NCI-H2081 (cell line): ENCODE measurements at places on chromosomes 7 and 10.
A peak's percentile ranks its signal among the peaks of the same experiment; 100 is the strongest.

DNA sequence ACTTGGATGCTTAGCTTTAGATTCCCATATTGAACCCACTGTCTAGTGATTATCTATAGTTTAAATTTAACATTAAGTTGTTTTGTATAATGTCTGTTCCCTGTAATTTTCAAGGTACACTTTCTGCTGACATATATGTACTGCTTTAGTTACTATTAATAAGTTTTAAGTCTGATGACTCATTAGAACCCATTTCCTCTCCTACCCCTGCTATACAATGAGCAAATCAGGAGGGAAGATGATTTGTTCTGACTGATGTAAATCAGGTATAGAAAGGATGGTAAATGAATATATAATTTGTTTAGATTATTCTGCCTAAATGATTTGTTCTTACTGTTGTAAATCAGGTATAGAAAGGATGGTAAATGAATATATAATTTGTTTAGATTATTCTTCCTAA, 691.8 kb downstream of the NXPH1 start:
- DNase-seq: no peak

- DNase-seq: no peak
Observed at GRCh38 chr7:116187400-116187799, 22.9 kb upstream of the TES start.

- DNase-seq: no peak
Observed at GRCh38 chr10:131726967-131727366, 173.8 kb upstream of the PPP2R2D start.

- no peak for DNase-seq
Observed at GRCh38 chr10:13690281-13690825, 103.6 kb downstream of the PRPF18 start.

DNA sequence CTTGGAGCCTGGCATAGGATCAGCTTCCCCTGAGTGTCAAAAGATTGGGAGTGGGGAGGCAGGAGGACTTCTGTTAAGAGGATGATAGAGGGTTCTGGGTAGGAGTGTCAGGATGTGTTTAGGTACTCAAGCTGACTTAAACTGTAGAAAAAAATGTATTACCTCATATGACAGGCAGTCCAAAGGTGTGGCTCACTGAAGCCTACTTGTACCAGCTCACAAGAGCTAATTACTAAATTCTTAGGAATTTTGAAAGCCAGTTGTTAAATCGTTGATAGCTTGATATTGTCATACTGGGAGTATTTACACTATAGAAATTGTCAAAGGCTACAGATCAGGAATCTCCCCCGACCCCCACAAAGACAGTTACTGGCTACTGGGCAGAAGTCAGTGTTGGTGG, 32.1 kb downstream of the FAS start:
- no peak for DNase-seq

DNA sequence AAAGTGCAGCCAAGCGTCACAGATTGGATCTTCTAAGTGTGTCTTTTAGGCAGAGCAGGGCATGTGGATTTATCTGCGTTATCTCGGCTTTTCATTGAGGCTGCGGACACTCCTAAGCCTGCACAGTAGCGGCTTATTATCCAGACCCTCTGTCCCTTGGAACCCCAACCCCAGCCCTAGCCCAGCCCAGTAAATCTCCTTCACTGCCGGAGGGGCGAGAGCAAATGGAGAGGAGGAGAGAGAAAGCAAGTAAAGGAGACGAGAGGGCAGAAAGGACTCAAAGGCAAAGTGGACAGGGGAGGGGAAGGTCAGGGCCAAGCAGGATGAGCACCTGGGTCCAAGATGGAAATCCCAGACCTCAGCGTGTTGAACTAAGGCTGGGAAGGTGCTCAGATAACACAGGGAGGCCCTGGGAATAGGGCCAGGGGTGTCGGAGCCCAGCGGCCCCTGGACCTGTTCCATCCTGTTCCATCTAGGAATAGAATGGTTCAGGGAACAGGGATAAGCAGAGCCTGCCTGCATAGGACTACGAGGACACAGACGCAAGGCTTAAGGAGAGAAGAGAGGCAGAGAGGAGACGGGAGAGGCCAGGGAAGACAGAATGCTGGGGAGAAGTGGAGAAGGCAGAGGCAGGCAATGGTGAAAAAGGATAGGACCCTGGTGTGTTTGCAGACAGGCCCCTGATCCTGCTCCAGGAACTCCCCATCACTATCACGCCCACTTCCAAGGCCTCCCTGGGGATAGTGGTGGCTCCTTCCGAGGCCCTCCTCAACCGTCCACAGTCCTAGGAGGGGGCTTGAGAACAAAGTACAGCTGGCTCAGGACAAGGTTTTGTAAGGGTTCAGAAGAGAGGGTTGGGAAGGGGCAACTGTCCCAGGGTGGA, 99.6 kb downstream of the CHST15 start:
- no peak for DNase-seq

DNA sequence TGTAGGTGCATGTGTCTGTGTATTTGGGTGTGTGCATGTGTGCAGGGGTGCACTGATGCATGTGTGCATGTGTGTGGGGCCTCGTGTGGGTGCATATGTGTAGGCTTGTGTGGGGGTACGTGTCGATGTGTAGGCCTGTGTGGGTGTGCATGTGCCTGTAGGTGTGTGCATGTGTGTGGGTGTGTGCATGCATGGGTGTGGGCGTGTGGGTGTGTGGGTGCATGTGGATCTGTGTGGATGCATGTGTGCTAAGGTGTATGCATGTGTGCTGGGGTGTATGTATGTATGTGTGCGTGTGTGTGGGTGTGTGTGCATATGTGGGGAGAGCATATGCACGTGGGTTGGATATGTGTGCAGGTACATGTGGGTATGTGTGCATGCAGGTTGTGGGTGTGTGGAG, 73.2 kb downstream of the NKX6-2 start:
- DNase-seq: no peak

GRCh38 chr7:124857672-124858235, 71.9 kb downstream of the POT1 start:
- DNase-seq: no peak

DNA sequence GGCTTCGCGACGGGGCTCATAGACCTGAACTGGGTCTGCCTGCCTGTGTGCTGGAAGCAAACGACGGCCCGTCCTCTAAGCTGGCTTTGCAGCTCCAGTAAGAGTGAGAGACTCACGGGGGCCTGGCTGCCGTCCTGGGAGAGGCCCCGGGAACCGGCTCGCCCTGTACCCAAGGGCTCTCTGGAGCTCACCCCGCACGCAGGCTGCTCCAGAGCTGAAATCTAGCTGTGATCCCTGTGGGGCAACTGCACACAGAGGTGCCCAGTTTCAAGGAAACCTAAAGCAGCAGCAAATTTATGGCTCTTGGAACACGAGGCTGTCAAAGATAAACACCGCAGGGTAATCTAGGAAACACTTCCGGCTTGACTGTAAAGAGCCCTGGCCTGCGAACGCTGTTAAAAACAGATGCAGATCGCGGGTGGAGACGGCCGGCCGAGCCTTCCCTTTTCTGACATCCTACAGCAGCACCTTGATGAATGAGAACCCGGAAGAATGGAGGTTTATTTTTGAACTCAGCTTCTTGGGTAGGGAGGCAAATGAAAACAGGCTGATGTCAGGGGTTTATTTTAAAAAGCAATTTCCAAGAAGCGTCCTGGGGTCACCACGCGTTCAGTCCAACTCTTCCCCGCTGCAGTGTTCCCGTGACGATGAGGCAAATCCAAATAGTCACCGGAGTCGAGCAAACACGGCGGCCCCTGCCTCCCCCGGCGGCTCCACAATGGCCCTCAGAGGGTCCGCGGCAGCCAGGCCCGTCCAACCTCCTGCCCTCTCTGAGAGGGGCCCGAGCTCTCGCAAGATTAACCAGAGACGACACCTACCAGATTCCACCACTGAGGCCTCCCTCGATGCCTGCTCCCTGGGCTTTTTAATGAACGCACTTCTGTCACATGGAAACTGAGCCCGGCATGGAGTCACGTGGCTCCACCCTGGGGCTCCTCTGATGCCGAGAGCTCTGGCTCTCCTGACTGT, 29.6 kb downstream of the AMZ1 start:
- peak; percentile 91 for DNase-seq

GRCh38 chr10:34916314-34916713, 101.2 kb upstream of the PARD3 start:
- no peak for DNase-seq

GRCh38 chr10:128526791-128527375, 400.7 kb upstream of the MKI67 start:
- peak; percentile 38 for DNase-seq

GRCh38 chr7:120404042-120404441, 131.1 kb downstream of the KCND2 start:
- DNase-seq: no peak

DNA sequence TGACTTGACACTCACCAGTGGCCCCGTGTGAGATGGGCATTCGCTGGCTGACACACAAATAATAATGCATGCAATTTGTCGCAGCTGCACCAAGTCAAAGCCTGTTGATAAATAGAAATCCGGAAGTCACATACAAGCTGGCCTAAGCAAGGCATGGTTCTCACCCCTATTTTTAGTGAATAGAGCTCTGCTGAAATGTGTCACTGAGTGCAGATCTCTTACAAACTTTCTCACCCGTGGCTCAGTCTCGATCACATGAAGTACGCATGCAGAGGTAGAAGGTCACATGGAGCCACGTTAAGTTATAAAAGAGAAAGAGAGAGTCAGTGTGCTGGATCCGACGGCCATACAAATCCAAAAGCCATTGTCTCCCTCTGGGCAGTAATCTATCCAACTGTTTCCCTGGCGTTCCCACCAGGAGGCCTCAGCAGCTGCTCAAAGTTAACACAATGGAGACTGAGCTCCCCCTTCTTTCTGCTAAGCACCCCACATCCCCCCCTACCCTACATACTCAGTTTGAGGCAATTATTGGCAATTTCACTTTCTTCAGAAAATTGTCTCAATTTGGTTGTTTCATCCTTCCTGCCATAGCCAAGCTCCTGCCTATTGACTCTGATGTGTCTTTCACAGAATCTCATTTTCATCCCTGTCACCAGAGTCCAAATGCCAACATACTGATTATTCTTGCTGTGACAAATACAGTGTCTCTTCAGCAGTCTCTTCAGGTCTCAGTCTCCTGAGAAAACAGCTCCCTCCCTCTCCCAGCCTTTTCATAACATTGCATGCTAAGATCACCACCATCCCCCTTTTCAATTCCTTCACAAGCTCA, 473.3 kb upstream of the NRP1 start:
- DNase-seq: no peak

- DNase-seq: no peak
Observed at GRCh38 chr10:36629476-36629875, 495.9 kb upstream of the ANKRD30A start.

DNA sequence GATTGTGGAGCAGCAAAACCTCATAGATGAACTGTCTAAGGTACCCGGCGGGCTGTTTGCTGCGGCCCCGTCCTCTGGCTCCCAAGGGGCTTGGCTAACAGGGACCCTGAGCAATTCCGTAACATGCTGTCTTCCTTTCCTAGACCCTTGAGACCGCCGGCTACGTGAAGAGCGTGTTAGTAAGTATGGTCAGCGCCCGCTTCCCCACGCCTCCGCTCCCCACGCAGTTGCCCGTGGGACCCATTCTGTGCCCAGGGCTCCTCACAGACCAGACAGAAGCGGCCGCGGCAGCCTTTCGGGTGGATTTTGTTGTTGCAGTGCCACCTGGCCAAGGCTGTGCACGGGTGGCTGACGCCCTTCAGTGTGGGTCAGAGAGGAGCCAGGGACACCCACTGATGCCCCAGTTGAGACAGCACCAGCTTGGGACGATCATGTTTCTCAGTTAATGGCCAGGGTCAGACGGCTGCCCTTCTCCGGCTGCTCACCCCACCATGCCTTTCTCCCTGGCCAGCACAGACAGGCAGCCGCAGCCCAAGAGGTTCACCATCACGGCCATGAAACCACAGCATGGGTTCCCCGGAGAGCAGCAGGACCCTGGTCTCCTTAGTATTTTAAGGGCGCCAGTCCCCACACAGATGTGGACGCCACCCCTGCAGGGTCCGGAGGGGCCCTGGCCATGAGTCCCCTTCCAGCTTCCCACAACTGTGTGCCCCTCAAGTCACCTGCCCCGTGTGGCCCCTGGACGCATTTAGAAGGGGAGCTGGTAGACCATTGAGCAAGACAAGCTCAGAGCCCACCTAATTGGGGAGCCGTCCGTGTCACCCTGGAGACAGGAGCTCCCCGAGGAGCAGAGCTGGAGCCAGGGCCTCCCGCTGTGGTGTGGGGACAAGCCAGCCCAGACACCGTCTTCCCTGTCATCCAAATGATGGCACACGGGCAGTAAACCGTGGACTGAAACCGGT, 49.4 kb upstream of the DPYSL4 start:
- DNase-seq: no peak

- no peak for DNase-seq
Observed at GRCh38 chr10:129942391-129942790, 21.7 kb downstream of the EBF3 start.

DNA sequence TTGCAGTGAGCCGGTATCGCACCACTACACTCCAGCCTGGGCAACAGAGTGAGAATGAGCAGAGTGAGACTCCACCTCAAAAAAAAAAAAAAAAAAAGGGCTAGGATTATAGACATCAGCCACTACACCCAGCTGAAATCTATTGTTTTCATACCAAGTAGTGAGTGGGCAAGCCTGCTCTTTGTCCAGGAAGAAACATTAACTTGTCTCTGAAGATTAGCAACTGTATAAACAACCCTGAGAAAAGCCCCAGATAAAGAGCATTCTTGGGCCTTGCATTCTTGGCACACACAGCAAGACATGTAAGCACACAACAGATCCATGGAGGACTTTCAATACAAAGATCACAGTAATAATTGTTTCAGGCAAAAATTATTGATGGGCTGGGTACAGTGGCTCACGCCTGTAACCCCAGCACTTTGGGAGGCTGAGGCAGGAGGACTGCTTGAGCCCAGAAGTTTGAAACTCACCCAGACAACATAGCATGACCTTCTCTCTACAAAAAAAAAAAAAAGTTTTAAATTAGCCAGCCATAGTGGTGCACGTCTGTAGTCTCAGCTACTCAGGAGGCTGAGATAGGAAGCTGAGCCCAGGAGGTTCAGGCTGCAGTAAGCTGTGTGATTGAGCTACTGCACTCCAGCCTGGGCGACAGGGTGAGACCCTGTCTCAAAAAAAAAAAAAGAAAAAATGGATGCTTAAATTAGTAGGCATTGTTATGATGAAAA, 4.4 kb downstream of the PSPH start:
- DNase-seq: no peak

DNA sequence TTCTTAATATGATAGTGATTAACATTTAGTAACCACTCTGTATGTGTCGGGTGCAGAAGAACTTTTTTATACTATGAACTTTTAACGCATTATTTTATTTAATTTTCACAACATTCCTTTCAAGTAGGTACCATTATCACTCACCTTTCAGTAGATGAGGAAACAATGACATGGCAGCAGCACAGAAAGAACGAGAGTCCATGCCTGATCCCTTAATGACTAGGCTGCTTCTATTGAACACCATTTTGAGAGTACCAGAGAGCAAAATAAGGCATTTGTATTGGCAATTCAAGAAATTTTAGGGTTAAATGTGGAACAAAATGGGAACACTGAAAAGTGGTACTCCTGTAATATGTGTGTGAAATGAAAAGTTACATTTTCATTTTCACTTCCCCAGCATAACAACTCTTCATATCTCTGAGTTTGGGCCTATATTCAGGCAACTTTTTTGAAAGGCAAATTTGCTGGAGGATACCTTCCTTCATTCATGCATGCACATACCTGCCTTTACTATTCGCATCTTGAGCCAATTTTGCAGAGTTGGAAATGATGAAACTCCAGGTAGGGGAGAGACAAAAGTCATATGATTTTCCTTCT, 12.8 kb downstream of the LRRN3 start:
- DNase-seq: no peak

- no peak for DNase-seq
Observed at GRCh38 chr7:134452419-134452838, 6.5 kb downstream of the AKR1B1 start.
